SHP77 treated with DMSO at 0.1 percent for 48 hours (cell line): ENCODE measurements at places on chromosomes 6 and 20.

- DNase-seq: no peak
Measured at GRCh38 chr6:33075568-33076405, at the start of gene HLA-DPB1. Gene HLA-DPB1, plus strand, starts transcription at chr6:33075990. Its CDS starts 52 bp downstream, at chr6:33076042.

DNA sequence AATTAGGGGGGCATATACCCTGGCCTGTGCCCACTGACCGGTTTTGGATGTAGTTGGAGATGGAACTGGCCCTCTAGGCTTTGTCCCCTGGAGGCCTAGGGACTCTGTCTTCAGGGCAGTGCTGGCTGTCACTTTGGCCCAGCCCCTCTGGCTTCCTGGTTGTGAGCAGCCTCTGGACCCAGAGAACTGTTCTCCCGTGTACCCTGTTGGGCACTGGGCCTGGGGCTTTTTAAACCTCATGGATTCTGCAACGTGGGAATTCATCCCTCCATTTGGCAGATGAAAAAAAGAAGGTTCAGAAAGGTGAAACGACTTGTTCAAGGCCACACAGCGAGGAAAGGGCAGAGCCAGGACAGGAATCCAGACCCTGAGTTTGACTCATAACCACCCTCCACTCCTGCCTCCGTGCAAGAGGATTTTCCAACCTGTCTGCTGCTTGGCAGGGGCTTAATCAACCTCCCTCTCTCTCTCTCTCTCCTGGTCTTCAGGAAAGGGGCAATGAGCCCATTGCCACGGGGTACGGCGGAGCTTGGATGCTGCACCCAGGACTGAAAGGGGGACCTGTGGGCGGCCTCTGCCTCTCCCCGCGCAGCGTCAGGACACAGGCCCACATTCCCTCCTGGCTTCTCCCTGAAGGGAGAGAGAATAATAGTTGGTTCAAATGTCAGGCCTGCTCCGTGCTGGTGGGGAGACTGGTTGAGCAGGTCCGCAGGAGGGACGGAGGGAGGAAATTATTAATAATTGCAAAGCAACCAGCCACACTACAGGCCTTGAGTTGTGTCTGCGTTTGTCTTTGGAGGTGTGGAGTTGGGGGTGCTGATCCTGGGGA, 56.0 kb downstream of the CEBPB start:
- no peak for DNase-seq

- DNase-seq: no peak
Measured at GRCh38 chr6:78867020-78867369, 356 bp upstream of the IRAK1BP1 start.

DNA sequence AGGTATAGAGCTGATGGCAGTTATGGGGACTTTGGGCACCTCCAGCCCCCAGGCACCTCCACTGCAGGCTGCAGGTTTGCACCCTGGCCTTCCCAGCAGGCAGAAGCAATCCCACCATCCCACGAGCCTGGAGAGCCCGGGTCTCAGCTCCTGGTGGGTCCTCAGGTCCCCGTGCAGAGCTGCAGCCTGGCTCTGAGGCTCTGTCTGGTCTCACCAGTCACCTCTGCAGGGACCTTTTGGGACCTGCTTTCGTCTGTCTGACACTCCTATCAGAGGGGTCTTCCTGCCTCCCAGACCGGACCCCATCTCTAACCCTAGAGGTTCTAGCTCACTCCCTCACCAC, 41.9 kb downstream of the FGD2 start:
- no peak for DNase-seq
